ENCODE measurements at places on chromosomes 1 and 21. TPM values are rescaled to one million over a fixed set of nuclear protein-coding genes. Genes with fewer than 3 reads are reported as not detected.

OLFML2B gene
- 115 TPM for polyA plus RNA-seq

DNA sequence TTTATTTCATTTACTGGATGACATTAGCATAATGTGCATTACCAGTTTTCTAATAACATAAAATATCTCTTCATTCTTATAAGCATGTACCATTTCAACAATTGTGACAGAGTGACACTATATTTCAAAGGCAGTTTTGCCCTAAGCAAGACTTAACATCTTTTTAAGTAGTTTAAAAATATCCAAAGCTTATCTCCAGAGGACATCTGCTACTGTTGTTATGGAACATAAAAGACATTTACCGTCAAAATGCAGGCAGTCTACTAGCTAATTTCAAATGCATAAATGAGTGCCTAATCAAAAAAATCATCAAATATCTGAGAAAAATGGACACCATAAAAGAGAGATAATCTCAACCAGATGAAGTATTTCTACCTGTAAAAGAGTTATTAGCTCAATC is 782.4 kb upstream of the BRINP3 start:
- DNase-seq, result no peak

GRCh38 chr1:119676571-119677206 is 28.6 kb upstream of the ZNF697 start:
- peak; percentile 35 for DNase-seq

TNFRSF18 gene
- 7.4 TPM for polyA plus RNA-seq

- DNase-seq, result peak; percentile 85
Measured at GRCh38 chr1:86207323-86207722, 50.8 kb upstream of the COL24A1 start.

MMP23B gene
- 36.9 TPM for polyA plus RNA-seq

- DNase-seq, result no peak
Measured at GRCh38 chr1:243507001-243507671, 251.3 kb downstream of the SDCCAG8 start.

- no peak for DNase-seq
Measured at GRCh38 chr1:162006081-162006480, 17.6 kb downstream of the OLFML2B start.

- DNase-seq, result no peak
Measured at GRCh38 chr1:115790356-115790755, 21.8 kb upstream of the CASQ2 start.

SPRR5 gene
- polyA plus RNA-seq, result not detected

RGS13 gene
- polyA plus RNA-seq, result 0.43 TPM

- peak; percentile 39 for DNase-seq
Measured at GRCh38 chr1:221274373-221274772, 395.1 kb downstream of the HLX start.

GRCh38 chr1:58874757-58875755 is 91.2 kb upstream of the JUN start:
- peak; percentile 87 for DNase-seq

DNA sequence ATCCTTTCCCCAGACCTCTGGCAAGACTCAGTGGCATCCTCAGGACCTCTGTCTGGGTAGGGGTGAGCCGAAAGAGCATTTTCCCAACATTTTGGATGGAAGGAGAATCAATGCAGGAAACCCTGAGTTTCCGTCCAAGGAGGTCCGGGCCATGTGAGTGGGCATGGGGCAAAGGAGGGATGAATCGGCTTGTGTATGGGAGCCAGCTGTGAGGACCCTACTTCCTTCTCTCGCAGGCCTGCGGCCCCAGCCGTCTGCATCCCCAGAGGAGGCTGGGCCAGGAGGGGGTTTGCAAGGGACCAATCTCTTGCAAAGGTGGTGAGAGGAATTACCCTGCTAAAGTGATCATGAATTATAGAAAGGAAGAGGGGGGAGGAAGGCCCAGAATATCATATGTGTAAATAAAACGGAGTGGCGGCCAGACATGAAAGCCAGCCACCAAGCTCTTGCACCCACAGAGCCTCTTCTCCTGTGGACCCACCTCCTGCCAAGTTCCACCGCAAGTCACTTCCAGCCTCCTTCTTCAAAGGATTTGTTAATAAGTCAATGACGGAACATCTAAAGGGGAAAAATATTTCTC is 48.2 kb upstream of the POU3F1 start:
- DNase-seq, result no peak

CCDC30 gene
- 1.9 TPM for polyA plus RNA-seq

DNA sequence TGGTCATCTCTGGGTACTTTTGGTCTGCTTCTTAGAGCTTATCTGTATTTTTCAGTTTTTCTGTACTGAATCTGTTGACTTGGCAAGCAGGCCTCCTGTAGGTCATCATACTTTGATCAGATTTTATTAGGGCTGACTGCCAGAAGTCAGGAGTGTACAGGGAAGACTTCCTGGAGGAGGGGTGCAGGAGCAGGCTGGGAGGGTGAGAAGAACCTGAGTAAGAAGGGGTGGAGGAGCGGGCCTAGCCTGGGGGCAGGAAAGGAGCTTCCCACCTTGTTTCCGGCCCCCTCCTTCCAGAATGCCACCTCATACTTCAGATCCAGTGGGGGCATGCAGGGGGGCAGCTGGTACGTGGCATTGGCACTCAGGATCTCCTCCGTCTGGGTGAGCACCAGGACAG is 18.3 kb upstream of the IL22RA1 start:
- no peak for DNase-seq

DNA sequence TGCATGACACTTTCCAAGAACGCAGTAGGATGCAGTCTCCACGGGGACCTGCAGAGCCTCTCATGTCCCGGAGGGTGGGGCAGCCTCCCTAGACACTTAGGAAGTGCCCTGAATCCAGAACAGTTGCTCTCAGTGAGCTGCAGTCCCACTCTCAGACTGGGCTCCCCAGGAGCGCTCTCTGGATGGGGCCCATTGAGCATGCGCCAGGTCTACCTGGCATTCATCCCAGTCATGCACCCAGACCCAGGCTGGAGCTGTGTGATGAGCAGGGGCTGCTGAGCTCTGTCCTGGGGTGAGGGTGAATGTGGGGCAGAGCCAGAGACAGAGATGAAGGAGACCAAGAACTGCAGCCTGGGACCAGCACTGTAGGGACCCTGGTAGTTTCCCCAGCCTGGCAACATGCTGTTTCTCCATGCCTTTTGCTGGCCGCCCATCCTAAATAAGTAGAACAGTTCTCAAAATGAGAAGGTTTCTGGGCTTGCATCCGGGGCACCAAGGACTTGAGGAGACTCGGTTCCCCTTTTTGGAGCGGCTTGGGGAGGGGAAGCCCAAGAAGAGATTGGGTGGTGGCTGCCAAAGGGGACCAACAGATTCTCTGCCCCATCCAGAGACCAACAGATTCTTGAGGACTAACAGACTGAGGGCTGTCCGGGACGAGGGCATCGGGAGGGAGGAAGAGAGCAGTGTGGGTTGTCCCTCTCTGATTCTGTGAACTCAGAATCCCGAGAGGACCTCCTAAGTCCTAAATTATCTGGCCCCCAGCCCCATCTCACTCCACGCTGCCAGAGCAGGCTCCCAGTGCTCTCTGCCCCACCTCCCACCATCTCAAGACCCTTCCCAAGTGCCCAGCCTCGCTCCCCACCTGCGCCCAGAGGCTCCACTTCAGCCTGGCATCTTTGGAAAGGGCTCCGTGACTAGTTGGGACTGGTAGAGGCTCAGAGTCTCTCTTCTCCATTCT is 1.0 kb upstream of the PGLYRP4 start:
- DNase-seq, result no peak

KRTAP13-2 gene
- polyA plus RNA-seq, result not detected

DMBX1 gene
- polyA plus RNA-seq, result not detected

DNA sequence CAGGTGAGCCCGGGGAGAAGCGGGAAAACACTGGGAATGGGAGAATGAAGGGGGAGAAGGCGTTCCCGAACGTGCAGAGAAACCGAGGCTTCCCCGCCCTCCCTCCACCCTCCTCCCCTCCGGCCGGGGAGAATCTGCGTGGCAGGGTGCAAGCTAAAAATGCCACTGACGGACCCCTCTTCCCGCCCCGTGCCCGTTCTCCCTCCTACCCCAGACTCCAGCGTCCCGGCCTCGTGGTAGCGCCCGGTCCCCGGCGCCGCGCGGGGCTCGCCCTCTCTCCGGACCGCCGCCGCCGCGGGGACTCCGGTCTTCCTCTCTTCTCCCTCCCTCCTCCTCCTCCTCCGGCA is 81.6 kb upstream of the AK4 start:
- DNase-seq, result peak; percentile 73

DNA sequence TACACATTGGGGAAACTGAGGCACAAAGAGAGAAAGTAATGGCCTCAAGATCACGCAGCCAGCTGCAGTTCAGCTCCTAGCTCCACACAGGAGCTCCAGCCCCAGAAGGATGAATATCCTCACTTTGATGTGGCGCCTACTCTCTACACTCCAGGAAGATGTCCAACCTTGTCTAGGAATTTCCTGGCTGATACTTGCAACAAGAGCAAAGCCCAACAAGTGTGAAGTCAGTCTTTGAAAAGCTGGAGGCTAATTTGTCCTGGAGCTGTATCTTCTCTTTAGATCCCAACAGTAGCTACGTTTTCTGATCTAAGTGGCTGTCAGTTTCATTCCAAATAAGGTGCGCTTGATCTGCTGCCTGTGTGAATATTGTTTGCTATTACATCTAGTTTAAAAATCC is 344.9 kb downstream of the PTPRU start:
- DNase-seq, result peak; percentile 34

- peak; percentile 26 for DNase-seq
Measured at GRCh38 chr1:214362188-214362882, 81.4 kb downstream of the SMYD2 start.

GRCh38 chr1:223547316-223548114 is 118.0 kb downstream of the CAPN8 start:
- DNase-seq, result no peak

CDK18 gene
- polyA plus RNA-seq, result 7.7 TPM

Measured in muscle of leg (tissue), 16 donors.